Heart left ventricle (tissue), 16 donors: ENCODE measurements at places on chromosomes 1 and 21. TPM values are rescaled to one million over a fixed set of nuclear protein-coding genes. Genes with fewer than 3 reads are reported as not detected.

The OR6N1 gene
- not detected for polyA plus RNA-seq

The FBXO2 gene
- 2.5 TPM for polyA plus RNA-seq

The GJB3 gene
- polyA plus RNA-seq = not detected

The PKP1 gene
- not detected for polyA plus RNA-seq

The SIPA1L2 gene
- polyA plus RNA-seq = 18.1 TPM

The TRIM67 gene
- not detected for polyA plus RNA-seq

The KIF2C gene
- 0.68 TPM for polyA plus RNA-seq

The PDC gene
- not detected for polyA plus RNA-seq

DNA sequence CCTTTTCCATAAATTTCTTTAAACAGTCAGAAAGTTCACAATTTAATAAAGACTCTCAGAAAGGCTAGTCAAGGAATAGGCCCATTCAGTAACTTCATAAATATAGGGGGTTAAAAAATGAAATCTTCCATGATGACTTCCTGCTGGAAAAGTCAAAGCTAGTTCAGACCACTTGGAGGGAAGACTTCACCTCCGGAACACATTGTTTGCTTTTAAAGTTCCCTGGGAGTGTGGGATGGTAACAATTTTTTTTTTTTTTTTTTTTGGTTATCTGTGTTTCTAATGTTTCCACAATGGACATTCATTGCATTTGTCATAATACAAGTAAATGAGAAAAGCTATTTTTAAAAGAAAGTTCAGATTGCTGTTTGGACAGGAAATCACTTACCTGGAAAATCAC, 18.4 kb upstream of the LAMC2 start:
- no peak for DNase-seq

GRCh38 chr1:76035053-76035452, 39.5 kb upstream of the ST6GALNAC3 start:
- DNase-seq = no peak

DNA sequence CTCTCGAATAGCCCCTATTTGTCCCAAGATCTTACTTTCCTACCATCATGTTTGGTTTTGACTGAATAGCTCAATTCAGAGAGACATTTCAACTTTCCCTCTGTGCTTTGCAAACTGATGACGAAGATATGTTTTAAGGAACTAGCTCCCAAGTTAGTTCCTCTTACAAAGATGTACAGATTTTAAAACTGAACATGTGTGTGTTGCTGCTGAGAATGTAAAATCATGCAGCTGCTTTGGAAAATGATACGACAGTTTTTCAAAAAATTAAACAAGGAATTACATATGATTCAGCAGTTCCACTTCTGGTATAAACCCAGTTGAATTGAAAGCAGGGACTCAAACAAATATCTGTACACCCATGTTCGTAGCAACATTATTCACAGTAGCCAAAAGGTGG, 33.6 kb downstream of the KIF26B start:
- no peak for DNase-seq

DNA sequence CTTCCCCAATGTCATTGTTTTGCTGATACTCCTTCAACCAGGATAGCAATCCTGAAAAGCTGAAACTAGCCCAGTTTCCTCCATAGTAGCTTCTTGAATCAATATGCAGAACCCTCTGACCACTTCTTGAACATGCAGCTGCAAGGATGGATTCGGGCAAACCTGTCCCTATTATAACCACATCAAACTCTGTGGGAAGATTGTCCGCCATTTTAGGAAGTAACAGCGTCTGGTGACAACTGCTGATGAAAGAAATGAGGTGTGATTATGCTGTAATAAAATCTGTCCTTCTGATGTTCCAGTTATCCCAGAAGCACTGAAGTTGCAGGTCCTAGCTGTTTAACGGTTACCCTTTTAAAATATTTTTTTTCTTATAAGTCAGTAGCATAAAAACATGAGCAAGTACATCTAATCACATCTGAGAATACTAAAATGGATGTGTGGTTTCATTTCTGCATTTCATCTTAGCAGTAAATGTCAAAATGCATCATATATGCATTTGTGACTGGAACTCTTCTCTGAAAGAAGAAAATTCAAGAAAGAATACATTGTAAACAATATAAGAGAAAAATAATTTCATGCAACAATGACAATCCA, 4.5 kb downstream of the CHML start:
- no peak for DNase-seq

DNA sequence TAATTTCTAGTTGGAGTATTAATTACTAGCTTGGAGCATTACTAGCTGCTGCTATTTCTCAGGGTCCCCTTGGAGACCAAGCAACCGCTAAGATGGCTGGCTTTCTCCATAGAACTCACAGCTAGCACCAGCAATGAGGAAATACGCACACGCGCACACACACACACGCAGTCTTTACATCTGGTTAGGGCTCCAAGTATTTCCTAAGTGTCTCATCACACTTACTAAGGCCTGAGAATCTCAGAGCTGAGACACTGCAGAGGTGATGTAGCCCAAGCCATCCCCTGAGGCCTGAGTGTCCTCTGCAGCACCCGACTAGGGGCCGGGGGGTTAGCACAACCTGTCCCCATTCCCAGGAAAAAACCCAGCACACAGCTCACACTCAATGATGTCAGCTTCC, 42.5 kb downstream of the ITPKB start:
- DNase-seq = no peak

GRCh38 chr1:159068886-159069285, 7.7 kb downstream of the AIM2 start:
- no peak for DNase-seq

DNA sequence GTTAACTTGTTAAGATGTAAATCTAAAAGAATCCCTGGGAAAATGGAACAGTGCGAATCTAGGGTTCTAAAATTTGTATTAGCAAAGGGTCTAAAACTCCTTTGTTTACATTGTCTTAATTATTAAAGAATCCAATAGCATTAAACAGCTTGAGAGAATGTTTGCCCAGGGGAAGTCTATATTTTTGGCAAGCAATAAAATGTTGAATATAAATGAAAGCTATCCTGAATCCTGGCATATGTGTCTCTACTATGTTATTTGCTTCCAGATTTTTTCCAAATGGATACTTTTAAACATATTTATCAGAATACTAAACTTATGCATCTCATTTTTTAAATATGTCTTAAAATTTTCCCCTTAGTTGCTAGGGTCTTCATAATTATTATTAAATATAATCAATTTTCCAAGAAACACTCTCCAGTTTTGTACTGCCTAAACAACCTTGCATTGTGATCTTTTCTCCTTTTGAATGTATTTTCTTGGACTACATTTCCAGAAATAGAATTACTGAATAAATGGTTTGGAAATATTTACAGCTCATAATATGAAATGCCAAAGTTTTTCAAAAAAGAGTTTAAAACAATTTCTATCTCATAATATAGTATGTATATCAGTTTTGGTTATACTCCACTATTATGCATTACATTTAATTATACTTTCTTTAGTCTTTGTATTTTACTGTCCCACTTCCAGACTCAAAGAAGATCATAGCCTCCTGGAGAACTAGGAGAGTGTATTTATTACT, 304.8 kb downstream of the USP25 start:
- no peak for DNase-seq

- no peak for DNase-seq
Observed at GRCh38 chr1:76862447-76862846, 4.8 kb upstream of the ST6GALNAC5 start.

DNA sequence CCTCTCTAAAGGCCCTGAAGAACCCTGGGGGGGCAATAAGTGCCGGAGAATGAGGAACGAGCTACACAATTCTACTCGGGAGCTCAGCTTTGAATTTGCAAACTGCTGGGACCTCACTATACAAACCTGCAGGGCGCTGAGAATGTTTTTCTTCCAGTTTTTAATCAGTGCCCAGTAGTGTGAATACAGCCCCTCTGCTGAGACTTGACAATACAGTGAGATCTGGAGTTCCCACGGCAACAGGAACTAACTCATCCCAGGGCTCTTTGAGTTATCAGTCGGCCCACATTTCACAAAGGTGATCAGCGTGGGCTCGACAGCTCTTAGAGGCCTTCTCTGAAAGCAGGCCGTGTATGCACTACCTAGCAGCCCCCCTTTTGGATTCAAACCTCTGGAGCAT, 41.7 kb downstream of the TMEM53 start:
- no peak for DNase-seq

DNA sequence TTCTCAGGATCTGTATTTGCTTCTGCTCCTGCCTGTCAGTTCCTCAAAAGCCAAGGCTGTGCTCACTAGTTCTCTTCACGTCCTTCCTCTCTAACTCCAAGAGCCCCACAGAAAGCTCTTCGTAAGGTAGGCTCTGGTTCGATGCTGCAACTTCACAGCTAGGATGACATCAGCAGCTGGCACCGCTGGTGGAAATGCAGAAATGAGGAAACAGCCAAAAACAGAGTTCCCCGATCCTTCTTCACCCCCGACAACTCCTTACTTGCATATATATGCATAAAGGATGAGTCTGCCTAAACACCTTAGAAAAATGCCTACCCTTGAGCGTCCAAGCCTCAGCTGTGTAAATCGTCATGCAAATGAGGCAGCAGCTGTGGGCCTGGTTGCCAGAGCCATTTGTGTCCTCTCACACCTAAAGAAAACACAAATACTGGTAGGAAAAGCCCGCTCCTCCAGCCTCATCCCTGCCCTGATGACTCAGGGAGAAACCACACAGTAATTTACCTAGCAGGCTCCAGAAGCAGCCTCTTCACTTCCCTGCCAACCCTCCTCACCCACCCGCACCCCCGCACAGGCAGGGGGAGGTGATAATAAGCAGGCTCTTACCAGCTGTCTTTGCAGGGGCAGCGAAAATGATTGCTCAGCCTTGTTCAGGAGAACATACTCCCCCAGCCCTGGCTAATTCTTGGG, 28.2 kb downstream of the BATF3 start:
- peak; percentile 22 for DNase-seq

GRCh38 chr21:19475525-19475924, 1071.9 kb upstream of the TMPRSS15 start:
- no peak for DNase-seq

DNA sequence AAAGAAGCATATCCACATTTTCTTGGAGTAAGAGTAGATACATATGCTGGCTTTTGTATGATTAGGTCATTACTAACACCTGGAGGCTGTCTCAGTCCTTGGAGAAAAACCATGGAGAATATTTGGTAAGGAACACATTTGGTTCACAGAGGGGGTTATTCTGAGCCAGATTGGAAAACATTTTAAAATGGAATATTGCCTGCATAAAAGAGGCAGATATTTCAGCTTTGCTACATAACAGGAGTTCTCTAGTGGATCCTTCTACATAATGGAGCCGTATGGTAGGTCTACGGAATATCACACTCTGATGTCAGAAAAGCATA, 415.1 kb downstream of the ADGRL2 start:
- no peak for DNase-seq

DNA sequence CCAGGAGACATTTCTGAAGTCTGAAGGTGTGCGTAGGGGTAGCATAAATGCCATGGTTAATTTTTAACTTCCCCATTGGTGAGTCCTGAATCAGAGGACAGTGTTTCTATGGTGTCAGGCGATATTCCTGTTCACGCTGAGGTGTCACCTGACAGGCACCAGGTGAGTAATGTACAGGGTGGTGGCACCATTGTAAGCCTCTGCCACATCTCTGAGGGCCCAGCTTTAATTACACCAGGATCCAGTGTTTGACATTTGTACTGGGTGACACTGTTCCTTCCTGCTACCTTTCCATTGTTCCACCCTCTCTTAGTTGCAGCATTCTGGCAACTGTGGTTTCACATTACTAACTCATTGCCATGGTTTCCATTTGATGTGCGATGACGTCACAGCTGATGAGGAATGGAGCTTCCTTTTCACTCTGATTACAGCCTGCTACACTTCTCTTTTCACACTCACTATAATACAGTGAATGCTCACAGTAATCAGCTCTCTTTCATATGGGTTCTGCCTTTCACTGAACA, 40.6 kb upstream of the MARK1 start:
- no peak for DNase-seq

- DNase-seq = no peak
Observed at GRCh38 chr1:21680918-21681317, 11.8 kb upstream of the RAP1GAP start.

- DNase-seq = no peak
Observed at GRCh38 chr21:44072111-44072510, 35.1 kb upstream of the PWP2 start.

GRCh38 chr1:110291241-110292030, 47.7 kb upstream of the RBM15 start:
- no peak for DNase-seq

GRCh38 chr1:223125766-223126165, 17.3 kb downstream of the TLR5 start:
- no peak for DNase-seq

DNA sequence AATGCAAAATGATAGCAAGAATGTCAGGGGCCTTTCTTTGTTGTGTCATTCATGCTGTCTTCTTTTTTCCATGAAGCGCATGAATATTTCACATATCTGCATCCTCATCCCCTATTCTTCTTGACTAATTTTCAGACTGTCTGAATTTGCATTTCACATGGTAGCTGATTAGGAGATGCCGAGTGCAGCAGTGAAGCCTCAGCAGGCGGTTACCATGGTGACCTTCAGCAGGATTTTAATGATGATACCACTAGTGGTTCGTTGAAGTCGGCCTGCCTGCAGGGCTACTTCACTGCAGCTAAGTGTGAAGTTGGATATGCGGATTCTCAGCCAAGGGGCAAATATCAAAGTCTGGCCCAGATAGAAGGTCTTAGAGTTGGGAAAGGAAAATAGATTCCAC, 141.8 kb downstream of the NEK7 start:
- no peak for DNase-seq

GRCh38 chr1:24348196-24348595, 29.0 kb downstream of the GRHL3 start:
- DNase-seq = no peak

- no peak for DNase-seq
Observed at GRCh38 chr1:2088458-2088857, 38.2 kb downstream of the PRKCZ start.

DNA sequence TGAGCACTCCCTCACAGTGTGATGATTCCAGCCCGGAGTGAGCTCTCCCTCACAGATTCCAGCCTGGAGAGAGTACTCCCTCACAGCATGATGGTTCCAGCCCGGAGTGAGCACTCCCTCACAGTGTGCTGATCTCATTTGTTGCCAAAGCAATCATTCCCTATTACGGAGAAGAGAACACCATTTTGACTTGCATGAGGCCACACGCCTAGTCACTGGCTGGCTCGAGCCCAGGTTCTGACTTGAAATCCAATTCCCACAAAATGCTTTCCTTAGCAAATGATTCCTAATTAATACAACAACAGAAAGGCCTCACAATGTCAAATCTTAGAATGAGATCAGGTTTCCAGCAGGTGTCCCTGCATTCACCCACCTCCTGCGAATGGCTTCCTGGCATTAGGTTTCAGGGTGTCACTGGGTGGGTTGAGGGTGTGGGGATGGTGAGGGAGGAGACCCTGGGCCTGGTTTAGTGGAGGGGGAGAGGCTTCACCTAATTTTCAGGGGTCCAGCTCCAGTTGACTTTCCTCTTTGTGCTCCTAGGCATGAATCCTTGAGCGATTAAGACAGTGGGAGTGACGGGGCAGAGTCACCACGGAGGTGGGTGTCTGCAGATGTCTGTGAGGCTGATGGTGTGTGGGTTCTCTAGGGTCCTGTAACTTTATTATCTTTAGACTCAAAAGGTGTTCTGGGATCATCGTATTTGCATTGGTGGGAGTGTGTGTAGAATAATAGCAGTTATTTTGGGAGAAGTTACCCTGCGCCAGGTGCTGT, 158.5 kb downstream of the KCNJ6 start:
- no peak for DNase-seq

- no peak for DNase-seq
Observed at GRCh38 chr1:18884727-18885126, 17.6 kb downstream of the ALDH4A1 start.

- no peak for DNase-seq
Observed at GRCh38 chr1:63713627-63714481, 60.0 kb upstream of the ROR1 start.
